ENCODE measurements at places on chromosomes 2 and 18.
A peak's percentile ranks its signal among the peaks of the same experiment; 100 is the strongest.

- no peaks in the 10 kb centered on the region for H3K36me3 ChIP-seq
- no peak for DNase-seq
- no peaks in the 10 kb centered on the region for H3K27me3 ChIP-seq
- H3K27ac ChIP-seq = no peak overlapping the region
These were observed 82.8 kb upstream of the REV1 start for GRCh38 chr2:99572373-99573164.

DNA sequence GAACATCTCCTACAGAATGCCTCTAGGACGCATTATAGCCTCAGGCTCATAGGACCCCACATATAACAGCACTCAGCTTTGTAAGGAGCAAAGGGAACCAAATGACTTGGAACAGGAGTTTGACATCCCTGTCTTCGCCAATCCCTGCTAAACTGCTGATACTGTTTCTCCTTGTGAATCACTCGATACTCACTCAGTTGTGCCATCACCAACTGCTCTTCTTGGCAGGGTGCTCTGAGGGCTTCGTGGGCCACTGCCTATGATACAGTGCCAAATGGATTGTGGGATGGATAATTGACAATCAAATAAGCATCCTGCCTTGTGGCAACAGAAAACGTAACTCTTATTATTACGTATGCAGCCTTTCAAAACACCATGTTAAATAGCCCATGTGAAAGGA lies 396.3 kb downstream of the RIT2 start:
- no peak for DNase-seq
- no peak overlapping the region for H3K4me3 ChIP-seq
- H3K36me3 ChIP-seq = no peaks in the 10 kb centered on the region
- H3K27ac ChIP-seq = no peak overlapping the region
- no peaks in the 10 kb centered on the region for H3K4me1 ChIP-seq

GRCh38 chr2:168526641-168527040 lies 70.6 kb downstream of the CERS6 start:
- H3K36me3 ChIP-seq = no peaks in the 10 kb centered on the region
- H3K27me3 ChIP-seq = no peaks in the 10 kb centered on the region
- DNase-seq = no peak
- H3K4me3 ChIP-seq = no peak overlapping the region
- H3K4me1 ChIP-seq = peaks cover 42% of the 10 kb centered on the region

DNA sequence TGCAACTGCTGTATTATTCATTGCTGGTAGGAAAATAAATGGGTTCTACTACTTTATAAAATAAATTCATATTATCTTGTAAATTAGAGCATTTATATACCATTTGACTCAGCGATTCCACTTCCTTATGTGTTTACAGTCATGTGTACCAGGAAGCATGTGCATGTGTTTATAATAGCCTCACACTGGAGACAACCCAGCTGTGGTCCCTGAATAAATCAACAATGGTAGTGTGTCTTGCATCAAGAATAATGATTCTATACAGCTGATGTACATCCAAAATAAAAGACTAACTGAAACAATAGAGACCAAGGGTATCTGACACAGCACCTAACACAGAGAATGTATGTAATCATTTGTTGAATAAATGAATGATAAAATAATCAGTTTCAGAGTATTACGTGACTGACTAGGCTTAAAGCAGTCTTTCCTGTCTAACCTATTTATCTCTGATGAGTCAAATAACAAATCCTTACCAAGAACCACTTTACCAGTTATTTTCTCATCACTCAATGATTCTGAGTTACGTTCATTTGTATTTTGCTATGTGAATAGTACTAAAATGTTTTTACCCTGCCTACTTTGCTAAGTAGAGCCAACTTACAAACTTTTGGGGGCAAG lies 216.8 kb downstream of the UBE2E3 start:
- H3K36me3 ChIP-seq = peaks cover 18% of the 10 kb centered on the region
- H3K27ac ChIP-seq = peak overlapping the region; percentile 85
- H3K4me3 ChIP-seq = peak overlapping the region; percentile 6
- no peaks in the 10 kb centered on the region for H3K27me3 ChIP-seq

DNA sequence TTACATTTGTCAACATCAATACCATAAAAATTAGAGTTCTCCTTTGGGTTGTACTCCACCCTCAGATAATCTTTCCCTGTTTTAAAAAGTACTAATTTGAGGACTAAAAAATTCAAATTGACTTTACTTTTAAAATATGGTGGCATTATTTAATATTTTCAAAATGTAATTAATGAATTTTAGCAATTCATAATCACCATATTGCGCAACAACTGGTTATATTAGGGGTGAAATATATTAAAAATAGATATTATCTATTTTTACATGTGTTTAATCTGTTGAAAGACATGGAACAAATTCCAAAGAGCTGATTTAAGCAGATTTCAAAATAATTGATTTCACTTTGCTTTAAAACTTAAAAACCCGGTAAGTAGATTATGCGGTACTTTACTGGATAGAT lies 236.6 kb upstream of the NOL4 start:
- H3K27me3 ChIP-seq = no peaks in the 10 kb centered on the region
- no peak overlapping the region for H3K27ac ChIP-seq
- no peak overlapping the region for H3K4me3 ChIP-seq
- no peaks in the 10 kb centered on the region for H3K4me1 ChIP-seq
- DNase-seq = no peak

DNA sequence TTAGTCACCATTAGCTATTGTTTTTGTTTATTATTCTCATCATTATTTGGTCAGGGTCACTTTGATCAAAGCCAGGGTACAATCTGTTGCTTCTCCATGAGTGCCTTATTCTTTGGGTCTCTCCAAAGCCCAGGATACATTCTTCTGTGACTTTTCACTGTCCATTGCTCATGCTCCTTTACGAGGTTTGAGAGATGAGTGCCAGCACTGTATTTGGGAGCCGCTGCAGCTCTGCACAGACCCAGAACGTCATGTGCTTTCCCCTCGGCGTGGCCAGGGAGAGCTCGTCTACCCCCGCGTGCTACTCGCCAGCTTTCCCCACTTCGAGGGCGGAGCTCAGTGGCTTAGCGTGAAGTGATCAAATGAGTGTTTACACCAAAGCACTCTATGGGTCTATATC lies 123.7 kb downstream of the COL6A3 start:
- H3K4me1 ChIP-seq = peaks cover 9% of the 10 kb centered on the region
- peaks cover 41% of the 10 kb centered on the region for H3K27me3 ChIP-seq
- H3K27ac ChIP-seq = no peak overlapping the region
- no peak for DNase-seq

DNA sequence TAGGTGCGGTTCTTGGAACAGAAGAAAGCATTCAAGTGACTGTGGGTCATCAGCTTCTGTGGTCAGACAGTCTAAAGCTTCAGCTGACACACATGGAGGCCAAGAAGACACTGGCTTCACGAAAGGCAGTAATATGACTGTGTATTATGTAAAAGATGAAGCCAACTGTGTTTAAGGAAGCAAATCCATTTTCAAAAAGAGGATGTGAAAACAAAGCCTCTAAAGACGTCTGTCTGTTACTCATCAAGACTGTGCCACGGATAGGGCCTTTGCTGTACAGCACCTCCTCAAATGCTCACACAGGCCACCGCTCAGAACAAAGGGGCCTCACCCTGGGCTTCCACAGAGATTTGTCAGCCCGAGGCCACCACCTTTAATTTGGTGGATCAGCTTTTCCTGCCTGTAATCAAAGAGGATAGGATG lies 21.1 kb upstream of the TMEM163 start:
- H3K36me3 ChIP-seq = no peaks in the 10 kb centered on the region
- H3K27me3 ChIP-seq = peaks cover 20% of the 10 kb centered on the region
- DNase-seq = no peak
- no peak overlapping the region for H3K4me3 ChIP-seq

- H3K36me3 ChIP-seq = no peaks in the 10 kb centered on the region
- peaks cover 25% of the 10 kb centered on the region for H3K4me1 ChIP-seq
- DNase-seq = peak; percentile 55
- peaks cover 8% of the 10 kb centered on the region for H3K27me3 ChIP-seq
- no peak overlapping the region for H3K27ac ChIP-seq
These were observed 16.5 kb downstream of the DOK1 start for GRCh38 chr2:74571058-74571457.

DNA sequence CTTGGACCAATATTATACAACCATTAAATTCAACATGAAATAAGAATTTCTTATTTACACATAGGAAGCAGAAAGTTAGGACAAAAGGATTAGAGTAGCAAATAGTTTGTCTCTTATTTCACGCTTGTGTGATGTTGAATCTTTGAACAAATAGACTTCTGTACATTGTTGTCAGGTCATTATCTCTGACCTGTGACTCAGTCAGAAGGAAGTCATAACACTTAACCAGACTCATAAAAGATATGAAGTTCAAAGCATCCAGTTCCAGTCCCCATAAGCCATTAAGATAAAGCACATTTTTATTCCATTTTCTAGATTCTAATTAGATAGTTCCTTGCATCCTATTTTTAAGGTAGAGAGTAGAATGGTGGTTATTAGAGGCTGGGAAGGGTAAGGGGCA lies 130.8 kb downstream of the UPP2 start:
- no peak for DNase-seq
- H3K36me3 ChIP-seq = no peaks in the 10 kb centered on the region
- no peak overlapping the region for H3K27ac ChIP-seq
- no peaks in the 10 kb centered on the region for H3K27me3 ChIP-seq
- H3K4me1 ChIP-seq = no peaks in the 10 kb centered on the region
- no peak overlapping the region for H3K4me3 ChIP-seq

DNA sequence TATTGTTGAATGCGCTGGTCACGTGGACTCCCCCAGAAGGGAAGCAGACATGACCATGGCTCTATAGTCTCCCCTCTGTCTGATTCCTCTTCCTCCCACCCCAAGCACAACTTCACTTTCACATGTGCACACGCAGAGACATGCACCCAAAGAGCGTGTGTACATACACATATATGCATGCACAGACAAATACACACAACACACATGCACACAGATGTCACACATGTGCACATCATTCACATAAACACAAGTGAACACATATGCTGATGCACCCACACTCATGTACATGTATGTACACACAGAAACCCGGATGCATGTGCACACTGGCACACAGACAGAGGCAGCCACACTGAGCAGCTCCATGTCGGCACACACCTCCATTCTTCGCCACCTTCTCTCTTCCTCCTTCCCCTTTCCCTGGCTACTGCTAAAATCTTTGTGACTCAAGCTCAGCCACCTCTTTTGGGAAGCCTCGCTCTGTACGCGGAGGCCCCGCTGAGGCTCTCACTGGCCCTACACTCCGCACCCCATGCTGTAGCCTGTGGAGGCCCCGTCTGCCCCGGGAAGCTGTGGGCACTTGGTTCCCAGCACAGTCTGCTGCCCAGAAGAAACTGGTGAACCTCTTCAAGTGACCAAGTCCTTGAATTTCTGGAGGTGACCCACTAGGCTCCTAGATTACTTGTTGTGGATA lies 101.6 kb upstream of the TEX51 start:
- H3K4me1 ChIP-seq = no peaks in the 10 kb centered on the region
- H3K4me3 ChIP-seq = no peak overlapping the region
- DNase-seq = no peak

DNA sequence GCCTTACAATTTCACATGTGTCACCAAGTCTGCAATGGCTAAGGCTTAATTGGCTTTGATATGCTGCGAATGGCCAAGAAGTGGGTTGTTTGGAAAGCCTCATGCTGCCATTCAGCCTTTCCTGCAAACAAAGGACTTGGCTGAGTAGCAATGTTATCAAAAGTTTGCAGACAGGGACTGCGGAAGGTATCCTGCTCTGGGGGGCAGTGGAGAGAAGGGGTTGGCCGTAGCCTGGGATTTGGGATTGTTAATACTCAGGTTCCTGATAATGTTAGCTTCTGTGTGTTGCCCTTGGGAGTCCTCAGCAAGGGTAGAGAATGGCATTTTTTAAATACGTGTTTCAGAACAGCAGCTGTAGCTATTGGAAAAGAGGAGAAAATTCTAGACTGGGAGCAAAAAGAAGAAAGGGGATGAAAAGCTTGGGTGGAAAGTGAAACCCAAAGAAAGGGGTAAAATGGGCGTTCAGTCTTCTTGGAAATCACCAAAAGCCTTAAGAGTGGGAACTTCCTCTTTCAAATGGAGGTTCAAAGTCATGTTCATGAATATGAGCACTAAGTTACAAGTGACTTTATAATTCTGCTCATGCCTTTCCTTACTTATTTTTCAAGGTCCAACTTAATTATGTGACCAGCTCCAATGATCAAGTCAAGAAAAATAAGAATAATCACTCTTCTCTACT lies 325.1 kb downstream of the RNF144A start:
- no peaks in the 10 kb centered on the region for H3K27me3 ChIP-seq
- DNase-seq = no peak
- H3K36me3 ChIP-seq = no peaks in the 10 kb centered on the region
- no peak overlapping the region for H3K4me3 ChIP-seq
- H3K4me1 ChIP-seq = no peaks in the 10 kb centered on the region

GRCh38 chr2:233221378-233222063 lies 30.0 kb upstream of the ATG16L1 start:
- H3K27ac ChIP-seq = peak overlapping the region; percentile 16
- peaks cover 8% of the 10 kb centered on the region for H3K4me1 ChIP-seq
- no peaks in the 10 kb centered on the region for H3K36me3 ChIP-seq
- no peak overlapping the region for H3K4me3 ChIP-seq
- no peaks in the 10 kb centered on the region for H3K27me3 ChIP-seq

Measured in activated CD4-positive, alpha-beta memory T cell treated with anti-CD3 and anti-CD28 coated beads for 36 hours (primary cell).